Natural killer cell treated with Interleukin-12 subunit alpha and Interleukin-12 subunit beta and Interleukin-15 and Interleukin-18, amount 100 ng/mL, for 72 hours (primary cell): ENCODE measurements at places on chromosomes 6 and 20. TPM values are rescaled to one million over a fixed set of nuclear protein-coding genes. Genes with fewer than 3 reads are reported as not detected.

DNA sequence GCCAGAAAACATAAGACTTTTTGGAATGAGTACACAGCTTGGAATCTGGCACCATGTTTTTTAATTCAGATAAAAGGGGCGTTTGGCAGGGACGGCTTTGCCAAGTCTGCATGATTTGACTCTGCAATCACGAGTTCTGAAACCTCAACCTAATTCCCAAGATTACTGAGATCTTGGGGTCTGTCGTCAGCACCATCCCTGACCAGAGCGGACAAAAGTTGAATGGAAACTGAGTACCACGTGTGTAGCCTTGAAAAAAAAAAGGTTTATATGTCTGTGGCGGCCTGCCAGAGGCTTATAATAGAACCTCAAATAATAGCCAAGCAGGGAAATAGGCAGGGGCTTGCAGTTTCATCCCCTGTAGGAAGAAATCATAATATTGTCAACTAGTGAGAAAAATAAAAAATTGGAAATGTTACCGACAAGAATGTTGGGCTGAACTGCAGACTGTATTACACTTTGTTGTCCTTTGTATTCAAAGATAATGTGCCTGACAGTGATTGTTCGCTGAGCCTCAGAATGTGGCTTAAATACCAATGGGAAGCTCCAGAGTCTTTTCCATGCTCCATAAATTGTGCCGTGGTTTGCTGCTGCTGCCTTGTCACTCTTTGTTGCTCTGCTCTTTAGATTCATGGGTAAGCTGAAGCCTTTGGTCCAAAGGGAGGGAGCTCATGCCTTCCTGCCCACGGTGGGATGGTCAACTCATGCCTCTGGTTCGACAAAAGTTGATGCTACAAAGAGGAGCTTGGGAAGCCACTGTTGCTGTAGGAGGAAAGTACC is 118.8 kb upstream of the ARID1B start:
- DNase-seq, result no peak

DNA sequence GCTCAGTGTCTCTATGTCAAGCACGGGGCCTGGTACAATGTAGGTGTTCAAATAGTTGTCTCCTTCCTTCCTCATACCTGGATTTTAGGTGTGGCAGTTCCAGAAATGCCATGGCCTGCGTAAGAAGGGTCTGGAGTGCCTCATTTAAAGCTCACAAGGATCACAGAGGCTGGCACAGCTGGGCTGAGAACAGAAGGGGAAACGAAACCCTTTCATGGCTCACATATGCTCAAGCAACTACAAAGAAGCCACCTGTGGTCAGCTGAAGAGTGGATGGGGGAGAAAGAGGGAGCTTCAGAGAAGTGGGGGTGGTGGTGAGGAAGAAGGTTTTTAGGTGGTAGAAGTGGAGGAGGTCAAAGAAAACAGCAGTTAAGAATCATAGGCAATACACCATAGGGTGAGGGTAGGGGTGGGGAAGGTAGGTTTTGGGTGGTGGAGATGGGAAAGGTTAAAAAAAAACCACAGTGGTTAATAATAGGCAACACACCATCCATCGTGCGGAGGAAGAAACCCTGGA is 17.0 kb upstream of the TOP1 start:
- DNase-seq, result no peak

The RBL1 gene
- total RNA-seq, result 35.6 TPM

The TGM3 gene
- not detected for total RNA-seq

DNA sequence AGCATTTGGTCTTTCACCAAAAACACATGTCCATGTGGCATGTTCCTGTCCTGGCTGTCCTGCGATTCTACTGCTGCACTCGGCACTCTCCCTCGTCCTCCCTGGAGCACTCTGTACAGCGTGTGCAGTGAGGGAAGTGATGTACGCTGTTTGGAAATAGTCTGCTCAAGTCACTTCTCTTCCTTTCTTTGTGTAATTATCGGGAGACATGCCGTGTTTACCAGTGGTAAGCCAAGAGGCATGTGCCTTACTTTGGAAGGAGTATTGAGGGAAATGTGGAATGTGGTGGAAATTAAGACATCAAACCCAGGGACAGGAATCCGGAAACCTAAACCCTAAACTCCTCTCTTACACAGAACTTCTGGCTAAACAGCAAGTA is 268.5 kb upstream of the FOXQ1 start:
- no peak for DNase-seq

DNA sequence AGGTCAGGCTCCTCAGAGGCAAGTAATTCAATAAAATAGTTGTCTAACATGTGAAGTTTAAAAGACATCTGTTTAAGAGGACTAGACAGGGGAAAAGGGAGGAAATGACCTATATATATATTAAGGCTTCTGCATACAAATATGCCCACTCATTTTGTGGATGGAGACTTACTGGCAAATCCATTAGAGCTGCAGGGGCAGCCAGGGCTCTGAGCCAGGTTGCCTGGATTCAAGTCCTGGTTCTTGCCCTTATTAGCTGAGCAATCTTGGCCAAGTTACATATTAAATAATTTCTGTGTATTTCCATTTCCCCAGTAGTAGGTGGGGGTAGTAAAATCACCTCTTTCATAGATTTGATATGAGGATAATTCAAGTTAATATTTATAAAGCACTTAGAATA is 287.0 kb upstream of the RIMS1 start:
- no peak for DNase-seq
